Kidney tubule cell (primary cell): ENCODE measurements at places on chromosomes 5 and 9.
A peak's percentile ranks its signal among the peaks of the same experiment; 100 is the strongest.

DNA sequence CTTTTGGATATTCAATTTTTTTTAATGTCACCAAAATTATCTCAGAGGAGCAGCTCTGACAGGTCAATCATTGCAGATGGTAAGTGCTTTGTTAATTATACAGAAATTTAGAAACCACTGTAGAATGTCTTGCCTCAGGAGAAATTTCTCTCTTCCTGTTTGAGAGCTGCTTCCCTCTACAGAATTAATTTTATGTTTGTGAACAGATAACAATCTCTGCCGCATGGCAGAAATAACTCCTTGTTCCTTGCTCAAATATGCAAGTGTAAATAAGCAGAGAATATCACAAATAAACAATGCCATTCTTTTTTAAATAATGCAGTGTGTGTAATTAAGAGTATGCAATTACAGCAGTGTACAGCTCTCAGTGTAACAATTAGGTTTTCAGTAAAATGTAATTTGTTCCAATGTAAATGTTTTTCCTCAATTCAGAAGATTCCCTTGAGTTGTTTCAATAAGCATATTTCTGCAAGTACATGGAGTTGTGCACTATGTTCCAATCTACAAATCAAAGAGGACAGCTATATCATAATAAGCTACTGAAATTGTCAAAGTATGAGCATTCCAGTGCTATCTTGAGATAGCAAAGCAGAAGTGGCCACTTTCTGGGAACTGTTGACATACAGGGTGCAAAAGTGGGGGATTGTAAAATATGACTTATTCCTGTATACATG, 1012.8 kb downstream of the MAT2B start:
- DNase-seq: no peak

DNA sequence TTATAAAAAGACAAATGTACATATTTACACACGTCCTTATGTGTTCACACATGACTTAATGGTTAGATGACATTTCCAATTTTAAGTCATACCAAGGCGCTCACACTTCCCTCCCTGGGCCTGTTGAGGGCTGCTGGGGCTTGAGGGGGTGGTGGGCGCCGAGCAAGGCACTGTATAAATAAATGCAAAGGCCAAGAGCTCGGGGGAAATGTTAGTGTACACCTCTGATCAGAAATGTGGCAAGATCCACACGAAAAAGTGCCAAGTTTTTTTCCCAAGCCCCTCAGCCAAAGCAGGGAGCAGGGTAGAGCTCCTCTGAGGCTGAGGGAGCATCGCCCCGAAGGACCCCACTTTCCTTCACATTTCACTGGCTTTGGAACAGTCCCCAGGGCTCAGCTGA, 7.5 kb downstream of the IRF1 start:
- no peak for DNase-seq

DNA sequence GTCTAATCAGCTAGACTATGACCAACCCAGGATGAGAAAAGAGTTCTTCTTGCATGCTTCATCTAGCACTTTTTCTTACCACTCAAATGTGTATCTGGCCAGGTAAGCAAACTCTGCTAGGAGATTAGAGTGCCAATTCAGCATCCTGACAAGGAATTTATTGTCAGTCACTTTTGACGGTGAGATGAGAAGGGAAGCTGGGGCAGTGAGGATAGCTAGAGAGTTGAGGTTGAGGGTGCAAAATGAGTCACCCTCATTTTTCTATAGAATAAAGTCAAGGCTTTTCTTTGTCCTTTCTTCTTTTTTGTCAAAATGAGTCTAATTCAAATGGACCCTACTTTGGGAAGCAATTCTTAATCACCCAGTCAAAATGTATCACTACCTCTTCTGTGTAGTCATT, 74.6 kb upstream of the PLPP1 start:
- no peak for DNase-seq

- no peak for DNase-seq
These were observed 457 bp upstream of the IDNK start for GRCh38 chr9:83622433-83622938.

- DNase-seq: no peak
These were observed 490.1 kb upstream of the CD180 start for GRCh38 chr5:67686746-67687145.

DNA sequence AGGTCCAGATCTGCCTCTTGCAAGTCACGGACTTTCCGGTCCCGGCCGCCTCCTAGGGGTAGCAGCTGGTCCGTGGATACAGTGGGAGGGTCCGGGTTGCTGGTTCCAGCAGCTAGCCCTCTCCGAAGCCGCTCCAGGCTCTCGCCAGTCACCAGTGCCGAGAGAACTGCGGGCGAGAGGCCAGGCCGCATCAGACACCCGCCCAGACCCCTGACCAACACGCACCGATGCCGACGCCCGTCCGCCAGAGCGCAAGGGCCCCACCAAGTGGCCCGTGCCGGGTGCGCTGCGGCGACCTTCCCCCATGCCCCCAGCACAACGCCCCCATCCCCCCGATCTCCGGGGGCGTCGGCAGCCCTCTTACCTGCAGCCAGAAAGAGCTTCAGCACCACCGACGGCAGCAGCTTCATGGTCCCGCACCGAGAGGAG, 470 bp downstream of the HBEGF start:
- peak; percentile 63 for DNase-seq

DNA sequence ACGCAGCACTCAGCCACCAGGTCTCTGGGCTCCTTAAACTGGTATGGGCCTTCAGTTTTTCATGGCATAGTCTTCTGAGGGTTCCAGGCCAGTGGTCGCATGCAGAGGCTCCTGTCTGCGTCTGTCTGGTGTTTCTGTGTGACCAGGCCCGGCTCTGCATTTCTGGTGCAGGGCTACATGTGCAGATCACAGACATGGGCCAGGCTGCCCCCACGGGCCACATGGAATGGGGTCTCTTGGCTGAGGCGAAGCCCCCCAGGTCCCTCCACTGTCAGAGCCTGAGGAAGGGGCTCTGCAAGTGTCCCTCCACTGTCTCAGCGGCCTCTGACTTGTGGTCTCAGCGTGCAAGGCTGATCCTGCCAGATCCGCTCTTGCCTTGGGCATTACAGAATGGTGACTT, 15.6 kb upstream of the CARD19 start:
- DNase-seq: no peak

- DNase-seq: no peak
These were observed 36.4 kb upstream of the RNU6ATAC start for GRCh38 chr9:134200730-134201129.

- no peak for DNase-seq
These were observed 29.0 kb downstream of the KLF9 start for GRCh38 chr9:70385426-70385825.

DNA sequence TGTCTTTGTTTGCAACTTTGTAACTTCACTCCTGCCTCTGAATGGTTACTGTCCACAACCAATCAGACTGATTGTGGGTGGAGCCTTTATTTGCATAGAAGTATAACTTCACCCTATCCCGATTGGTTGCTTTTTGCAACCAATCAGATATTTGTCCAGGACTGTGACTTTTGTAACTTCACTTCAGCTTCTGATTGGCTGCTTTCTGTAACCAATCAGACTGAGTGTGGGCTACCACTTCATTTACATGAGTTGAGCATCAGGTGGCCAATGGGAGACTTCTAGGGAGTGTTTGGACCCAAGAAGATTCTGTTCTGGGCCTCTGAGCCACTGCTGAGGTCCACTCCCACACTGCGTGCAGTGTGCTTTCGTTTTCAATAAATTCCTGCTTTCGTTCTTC, 1810.7 kb upstream of the CDH6 start:
- no peak for DNase-seq

- no peak for DNase-seq
These were observed 72.6 kb upstream of the IL12B start for GRCh38 chr5:159402856-159403255.

- peak; percentile 18 for DNase-seq
These were observed 166.6 kb downstream of the SMARCA2 start for GRCh38 chr9:2181792-2182191.

DNA sequence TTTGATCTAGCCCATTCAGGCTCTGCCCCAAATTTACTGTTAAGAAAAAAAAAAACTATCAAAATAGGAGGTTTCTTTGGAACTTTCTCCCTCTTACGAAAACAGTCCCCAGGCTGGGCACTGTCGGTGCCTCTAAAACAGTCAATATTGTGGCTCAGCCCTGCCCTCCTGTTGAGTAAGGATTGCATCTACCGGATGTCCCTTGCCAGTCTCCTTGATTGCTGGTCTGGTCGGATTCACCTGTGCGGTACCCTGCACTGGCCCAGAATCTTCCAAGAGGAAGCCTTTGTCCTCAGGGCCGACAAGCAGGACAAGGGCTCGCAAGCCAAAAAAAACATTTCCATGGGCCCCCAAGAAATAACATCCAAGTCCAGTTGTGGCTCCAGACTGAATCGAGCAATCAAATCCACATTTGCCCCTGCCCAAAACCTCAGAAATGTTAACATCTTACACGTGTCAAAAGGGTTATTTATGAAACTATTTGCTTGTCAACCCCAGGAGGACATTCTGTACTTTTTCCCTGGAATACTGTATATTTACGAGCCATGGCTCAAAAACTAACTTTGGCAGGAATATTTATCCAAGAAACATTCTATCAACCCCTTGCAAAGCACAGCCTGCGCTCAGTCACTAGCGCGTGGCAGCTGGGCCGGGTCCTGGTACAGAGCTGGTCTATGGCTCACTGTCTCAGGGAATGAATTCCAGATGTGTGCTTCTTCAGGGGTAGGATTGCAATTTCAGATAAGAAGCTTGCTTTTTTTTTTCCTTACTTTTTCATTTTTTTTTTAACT, 129.2 kb upstream of the ADRA1B start:
- no peak for DNase-seq

GRCh38 chr5:139186261-139186660, 11.9 kb downstream of the SIL1 start:
- no peak for DNase-seq

- peak; percentile 3 for DNase-seq
These were observed 81.2 kb upstream of the NAA35 start for GRCh38 chr9:85859765-85860164.

- no peak for DNase-seq
These were observed 13.9 kb downstream of the IDNK start for GRCh38 chr9:83636813-83637212.

DNA sequence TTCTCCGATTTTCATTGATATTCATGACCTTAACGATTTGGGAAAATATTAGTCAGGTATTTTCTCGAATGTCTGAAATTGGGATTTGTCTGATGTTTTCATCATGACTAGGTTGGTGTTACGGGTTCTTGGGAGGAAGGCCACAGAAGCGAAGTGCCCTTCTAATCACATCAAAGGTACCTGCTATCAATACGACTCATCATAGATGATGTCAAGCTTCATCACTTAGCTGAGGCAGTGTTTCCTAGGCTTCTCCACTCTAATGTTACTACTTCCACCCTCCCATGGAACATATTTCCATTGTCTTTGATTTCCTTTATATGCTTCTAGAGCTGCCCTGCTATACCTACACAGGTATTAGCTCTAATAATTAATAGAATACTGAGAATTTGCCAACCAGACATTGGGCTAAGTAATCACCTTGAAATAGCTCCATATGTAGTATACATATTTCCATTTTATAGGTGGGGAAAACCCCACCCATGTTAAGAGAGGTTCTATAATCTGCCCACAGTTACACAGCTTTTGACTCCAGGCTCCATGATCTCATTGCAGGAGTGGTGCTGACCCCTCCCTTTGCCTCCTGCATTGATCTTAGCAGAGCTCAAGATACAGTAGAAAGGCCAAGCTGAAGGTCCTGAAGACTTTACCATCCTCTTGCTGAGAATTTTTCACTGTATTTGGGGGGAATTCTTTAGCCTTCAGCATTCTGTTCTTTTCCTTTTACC, 238.6 kb upstream of the ADAMTSL1 start:
- peak; percentile 30 for DNase-seq

GRCh38 chr9:98214811-98215210, 22.4 kb upstream of the CORO2A start:
- DNase-seq: no peak

DNA sequence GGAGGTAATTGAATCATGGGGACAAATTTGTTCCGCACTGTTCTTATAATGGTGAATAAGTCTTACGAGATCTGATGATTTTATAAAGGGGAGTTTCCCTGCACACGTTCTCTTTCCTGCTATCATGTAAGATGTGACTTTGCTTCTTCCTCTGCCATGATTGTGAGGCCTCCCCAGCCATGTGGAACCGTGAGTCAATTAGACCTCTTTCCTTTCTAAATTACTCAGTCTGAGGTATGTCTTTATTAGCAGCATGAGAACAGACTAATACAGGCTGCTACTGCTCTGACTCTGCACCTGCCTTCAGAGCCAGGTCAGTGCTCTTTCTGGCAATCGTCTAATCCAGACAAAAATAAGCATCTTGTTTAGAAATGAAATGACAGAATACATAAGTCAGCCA, 479.2 kb upstream of the TUSC1 start:
- peak; percentile 80 for DNase-seq

GRCh38 chr5:123992641-123993040, 480.7 kb downstream of the CSNK1G3 start:
- peak; percentile 43 for DNase-seq

- no peak for DNase-seq
These were observed 40.8 kb upstream of the KCNV2 start for GRCh38 chr9:2676466-2676865.

DNA sequence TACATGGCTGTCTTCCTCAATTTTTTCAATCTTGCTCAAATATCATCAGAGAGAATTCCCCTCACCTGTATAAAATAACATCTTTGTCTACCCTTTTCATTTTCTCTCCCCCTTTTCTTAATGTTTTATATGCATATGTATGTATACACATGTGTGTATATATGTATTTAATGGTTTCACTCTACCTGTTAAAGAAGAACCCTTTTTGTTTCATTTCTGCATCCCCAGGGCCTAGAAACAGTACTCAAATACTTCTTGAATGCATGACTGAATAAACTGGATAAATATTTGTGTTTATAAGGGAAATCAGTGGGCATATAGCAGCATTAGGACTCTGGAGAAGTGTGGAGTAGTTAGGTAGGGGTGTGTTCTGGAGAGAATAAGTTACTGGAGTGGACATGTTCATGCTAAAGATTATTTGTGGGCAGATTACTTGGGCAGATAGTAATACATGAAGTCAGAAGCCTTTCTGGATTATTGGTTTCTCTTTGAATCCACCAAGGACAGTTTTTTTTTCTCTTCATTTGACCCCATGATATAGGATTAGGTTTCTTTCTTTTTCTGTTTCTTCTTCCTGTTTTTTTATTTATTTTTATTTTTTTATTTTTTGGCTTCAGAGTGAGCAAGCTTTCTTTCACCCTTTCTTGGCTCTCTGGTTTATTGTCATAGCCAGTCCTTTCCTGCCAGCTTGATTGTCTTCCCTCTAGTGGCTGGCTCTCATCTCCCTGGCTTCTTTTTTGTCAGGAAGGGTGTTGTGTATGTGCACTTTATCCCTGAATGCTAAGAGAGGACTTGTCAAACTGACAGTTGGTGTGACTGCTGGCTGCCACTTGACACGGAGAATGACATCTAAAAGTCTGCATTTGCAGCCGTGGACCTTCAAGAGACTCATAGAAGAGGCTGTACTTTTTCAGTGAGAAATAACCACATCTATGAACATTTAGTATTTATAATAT, 89.3 kb downstream of the ZCCHC7 start:
- DNase-seq: no peak

GRCh38 chr5:55232271-55232984, 980 bp downstream of the CCNO start:
- peak; percentile 73 for DNase-seq

DNA sequence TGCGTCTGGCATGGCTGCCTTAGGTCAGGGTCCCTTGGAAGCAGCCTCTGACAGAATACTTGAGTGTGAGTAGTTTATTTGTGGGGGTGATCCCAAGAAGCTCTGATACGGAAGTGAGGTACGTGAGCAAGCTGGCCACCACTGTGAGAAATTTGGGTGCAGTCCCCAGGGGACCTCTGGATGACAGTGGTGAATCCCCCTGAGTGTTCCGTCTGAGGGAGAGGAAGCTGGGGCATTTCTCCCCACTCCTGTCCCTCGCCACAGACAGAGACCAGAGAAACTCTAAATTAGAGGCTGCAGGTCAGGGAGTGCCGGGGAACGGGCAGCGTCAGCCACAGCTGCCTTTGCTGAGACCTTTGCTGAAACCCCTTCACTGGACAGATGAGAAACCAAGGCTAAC, 155.9 kb upstream of the COL5A1 start:
- DNase-seq: no peak
